ENCODE measurements at places on chromosomes 3 and 15.

DNA sequence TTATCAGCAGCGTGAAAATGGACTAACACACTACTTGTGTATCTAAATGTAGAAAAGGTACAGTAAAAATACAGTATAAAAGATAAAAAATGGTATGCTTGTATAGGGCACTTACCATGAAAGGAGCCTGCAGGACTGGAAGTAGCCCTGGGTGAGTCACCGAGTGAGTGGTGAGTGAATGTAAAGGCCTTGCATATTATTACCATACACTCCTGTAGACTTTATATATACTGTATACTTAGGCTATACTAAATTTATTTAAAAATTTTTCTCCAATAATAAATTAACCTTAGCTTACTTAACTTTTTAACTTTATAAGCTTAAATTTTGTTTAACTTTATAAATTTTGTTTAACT, 67.2 kb upstream of the TSPAN3 start:
- DNase-seq = no peak

DNA sequence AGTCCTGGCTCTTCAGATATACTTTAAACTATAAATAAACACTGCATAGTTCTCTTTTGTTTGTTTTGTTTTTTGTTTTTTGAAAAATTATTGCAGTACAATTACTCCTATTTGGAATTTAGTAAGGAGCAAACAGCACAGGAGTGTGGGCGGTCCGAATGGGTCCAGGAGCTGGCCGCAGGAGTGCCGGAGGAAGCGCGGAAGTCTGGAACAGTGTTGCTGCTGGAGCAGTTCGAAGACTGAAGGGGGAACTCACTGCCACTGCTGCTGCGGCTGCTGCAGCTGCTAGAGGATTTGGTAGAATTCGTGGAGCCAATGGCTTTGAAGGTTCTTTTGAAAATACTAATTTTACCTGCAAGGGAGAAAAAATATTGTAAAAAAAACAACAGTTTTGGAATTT, 329.9 kb downstream of the ZNF385D start:
- no peak for DNase-seq

GRCh38 chr3:184805351-184806038, 6.5 kb upstream of the VPS8 start:
- no peak for DNase-seq

GRCh38 chr3:135364676-135365075, 569.6 kb downstream of the EPHB1 start:
- DNase-seq = no peak

DNA sequence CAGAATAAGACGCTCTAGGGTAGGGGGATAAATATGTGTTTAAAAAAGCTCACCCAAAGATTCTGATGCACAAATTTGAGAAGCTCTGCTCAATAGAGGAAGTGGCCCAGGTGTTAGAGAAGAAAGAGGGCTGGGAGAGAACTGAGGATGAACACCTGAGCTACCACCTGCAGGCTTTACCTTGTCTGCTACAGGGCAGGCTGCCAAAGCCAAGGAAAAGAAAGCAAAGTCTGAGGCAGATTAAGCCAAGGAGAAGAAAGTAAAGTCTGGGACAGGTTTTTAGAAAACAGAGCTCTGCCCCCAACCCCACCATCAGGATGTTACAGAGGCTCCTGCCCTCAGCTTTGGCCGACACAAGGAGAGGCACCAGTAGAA, 92.9 kb downstream of the THRB start:
- no peak for DNase-seq

DNA sequence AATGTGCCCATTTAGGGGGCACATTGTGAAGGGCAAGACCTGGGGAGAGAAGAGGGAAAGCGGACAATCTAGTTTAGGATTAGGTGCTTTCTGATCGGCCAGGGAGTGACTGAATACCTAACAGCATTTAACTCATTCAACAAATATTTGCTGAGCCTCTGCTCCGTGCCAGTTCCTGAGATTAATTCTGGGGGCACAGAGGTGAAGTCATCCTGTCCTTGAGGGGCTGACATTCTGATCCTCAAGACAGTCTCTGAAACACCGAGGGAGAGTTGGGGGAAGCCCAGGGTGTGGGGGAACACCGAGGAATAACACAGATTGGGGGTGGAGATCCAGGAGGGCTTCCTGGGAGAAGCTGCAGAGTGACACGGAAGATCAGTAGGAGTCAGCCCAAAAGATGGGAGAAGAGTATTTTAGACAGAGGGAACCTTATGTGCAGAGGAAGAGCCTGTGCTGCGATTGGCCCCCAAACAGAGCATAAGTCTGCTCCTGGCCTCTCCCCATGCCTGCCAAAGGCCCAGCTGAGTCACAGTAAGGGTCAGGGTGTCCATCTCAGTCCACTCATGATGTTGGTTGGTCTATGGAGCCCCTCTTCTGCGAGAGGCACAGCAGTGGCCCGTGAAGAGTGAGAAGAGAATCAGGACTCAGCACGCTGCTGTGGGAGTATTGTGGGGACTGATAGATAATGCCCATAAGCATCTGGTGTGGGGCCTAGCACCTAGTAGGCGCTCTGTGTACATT, 60.2 kb downstream of the AMOTL2 start:
- no peak for DNase-seq

GRCh38 chr3:55201779-55202178, 273.9 kb upstream of the LRTM1 start:
- no peak for DNase-seq

- DNase-seq = no peak
Observed at GRCh38 chr3:55491296-55491816, 4.2 kb upstream of the WNT5A start.

DNA sequence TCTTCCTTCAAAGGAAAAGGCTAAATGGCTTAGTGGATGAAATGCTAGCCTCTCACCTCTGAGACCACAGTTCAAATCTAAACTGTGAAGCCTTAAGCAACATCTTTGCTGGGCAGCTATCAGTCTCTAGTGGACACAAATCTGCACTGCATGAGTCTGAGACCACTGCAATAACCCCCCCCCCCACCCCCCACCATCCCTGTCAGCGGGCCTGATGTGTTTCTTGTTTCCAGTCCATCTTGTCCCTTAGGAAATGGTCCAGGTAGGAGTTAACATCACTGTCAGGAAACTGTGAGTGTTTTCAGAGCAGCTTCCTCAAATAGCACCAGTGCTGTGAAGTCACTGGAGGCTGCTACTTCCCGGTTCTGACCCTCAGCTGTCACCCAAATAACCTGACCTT, 140.6 kb upstream of the TMCO5A start:
- no peak for DNase-seq

- DNase-seq = no peak
Observed at GRCh38 chr3:103247459-103247858, 812.6 kb downstream of the ZPLD1 start.

DNA sequence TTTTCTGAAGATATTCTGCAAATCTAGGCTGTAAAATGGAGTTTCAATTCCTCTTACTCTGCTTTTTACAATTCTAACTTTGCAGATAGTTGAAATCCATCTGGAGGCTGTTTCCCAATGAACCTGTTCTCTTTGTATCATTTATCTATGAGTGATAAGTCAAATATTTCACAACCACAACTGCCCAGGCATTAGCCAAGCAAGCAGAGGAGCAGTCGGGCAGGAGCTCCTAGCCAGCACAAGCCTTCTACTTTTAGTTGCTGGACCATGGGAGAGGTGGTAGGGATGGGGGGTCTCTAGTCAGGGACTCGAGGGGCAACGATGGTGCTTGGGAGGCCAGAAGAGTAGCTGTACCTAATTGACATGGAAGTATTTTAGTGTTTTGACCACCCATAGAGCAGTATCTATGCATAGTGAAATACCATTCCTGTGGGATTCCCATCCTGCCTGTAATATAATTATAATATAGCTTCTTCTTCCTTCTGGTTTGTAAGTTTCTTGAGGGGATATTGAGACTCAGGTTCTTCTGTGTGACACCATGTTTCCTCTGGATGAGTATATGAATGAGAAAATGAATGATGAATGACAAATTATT, 353.5 kb upstream of the IL12A start:
- DNase-seq = no peak

- DNase-seq = no peak
Observed at GRCh38 chr15:61081027-61081322, 148.1 kb downstream of the RORA start.

GRCh38 chr3:165254812-165255211, 58.6 kb upstream of the SLITRK3 start:
- no peak for DNase-seq

- no peak for DNase-seq
Observed at GRCh38 chr3:117752984-117753717, 1043.6 kb downstream of the TUSC7 start.

All from renal cortex interstitium (tissue), 15 donors.